ENCODE measurements at places on chromosomes 2 and 18.

GRCh38 chr2:174693344-174693743 lies 70.9 kb downstream of the CHRNA1 start:
- DNase-seq = no peak

DNA sequence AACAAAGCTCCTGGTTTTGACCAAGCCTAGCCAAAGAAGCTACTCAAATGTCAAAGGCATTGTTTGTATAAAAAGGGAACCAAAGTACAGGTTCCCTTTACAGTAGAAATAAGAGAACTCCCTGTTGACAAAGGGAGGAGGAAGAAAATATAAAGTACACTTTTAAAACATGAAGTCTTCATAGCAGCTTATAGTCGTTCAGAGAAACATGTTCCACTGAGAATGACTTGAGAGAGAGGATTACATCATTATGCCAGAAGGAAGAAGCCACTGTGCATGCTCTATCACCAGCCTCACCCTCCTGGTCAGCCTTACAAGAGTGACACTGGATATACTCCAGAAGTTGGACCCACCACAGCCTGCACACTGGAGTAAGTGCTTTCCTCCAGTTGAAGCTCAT lies 2.5 kb upstream of the DHRS9 start:
- DNase-seq = no peak

DNA sequence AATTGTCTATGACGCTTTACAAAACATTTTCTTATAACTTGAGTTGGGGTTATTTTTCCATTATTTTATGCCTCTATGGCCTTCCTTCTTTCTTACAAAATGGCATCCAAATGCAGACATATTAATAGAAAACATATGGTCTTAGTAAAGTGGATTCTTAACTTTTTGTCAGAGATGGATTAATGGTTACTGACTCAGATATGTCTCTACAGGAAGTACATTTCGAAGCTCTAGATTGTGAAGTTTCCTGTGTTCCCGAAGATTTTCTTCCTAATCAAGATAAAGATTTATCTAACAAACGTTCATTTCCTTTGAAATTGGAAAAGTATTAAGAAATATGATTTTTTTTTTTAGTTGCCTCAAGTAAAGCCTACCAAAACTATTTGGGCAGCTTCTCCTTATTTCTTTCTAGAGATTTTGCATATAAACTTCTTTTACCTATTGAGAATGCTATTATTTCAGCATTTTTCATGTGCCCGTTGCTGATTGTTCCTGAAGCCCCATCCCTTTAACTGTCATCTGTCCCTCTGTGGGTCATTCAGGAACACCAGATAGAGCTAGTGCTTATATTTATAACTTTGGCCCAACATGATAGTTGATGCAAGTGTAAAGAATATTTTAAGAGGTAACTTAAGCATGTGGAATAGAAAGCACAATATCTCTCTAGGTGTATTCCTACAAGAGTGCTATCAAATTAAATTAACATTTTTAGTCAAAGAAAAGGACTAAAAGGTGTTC lies 498.0 kb downstream of the CCDC85A start:
- no peak for DNase-seq

GRCh38 chr2:222844323-222844722 lies 16.5 kb upstream of the ACSL3 start:
- DNase-seq = no peak

DNA sequence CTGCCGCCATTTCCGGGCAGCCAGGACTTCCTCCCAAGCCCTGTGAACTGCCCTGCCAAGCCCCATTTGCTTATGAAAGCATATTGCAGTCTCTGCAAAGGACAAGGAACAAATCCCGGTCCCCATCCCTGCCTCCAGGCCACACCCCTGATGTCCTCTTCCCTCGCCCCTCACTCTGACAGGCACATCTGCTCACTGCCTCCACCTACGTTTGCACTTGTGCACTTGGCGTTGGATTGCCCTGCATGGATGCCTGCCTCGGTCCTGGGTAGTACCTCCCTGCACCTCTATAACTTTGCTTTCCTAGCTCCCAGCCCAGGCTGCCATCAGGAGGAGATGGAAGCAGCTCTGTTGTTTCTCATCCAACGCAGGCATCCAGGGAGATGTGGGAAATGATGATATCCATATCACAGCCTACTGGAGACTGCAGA lies 19.6 kb upstream of the RPL31 start:
- DNase-seq = no peak

DNA sequence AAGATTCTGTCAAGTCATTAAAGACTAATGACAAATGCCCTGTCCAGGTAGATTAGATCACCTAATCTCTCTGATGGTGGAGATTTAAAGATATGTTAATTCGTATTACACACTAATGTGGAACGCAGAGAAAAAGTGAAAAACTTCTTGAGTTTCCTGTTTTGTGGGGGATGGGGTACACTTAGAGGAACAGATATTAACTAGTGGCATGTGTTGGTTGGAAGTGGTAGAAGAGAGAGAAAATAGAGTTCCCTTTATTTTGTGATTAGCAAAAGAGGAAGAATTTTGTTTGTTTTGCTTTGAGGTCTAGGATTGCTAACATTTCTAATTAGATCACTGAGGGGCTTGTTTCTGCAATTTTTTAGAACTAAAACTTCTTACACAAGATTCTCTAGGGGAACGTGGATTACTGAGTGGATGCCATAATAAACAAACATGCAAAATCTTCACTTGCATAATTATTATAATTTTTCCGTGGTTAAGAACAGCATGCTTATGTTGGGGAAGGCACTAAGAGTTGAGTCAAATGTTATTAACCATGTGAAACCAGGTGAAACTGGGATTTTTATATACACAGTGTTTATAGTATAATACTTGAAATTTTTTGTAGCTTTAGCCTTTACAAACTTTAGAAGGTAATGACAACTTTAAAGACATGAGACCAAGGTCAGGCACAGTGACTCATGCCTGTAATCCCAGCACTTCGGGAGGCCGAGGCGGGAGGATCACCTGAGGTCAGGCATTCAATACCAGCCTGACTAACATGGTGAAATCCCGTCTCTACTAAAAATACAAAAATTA lies 97.4 kb upstream of the STK17B start:
- DNase-seq = peak; percentile 57

GRCh38 chr18:6757931-6758330 lies 28.4 kb downstream of the ARHGAP28 start:
- no peak for DNase-seq

DNA sequence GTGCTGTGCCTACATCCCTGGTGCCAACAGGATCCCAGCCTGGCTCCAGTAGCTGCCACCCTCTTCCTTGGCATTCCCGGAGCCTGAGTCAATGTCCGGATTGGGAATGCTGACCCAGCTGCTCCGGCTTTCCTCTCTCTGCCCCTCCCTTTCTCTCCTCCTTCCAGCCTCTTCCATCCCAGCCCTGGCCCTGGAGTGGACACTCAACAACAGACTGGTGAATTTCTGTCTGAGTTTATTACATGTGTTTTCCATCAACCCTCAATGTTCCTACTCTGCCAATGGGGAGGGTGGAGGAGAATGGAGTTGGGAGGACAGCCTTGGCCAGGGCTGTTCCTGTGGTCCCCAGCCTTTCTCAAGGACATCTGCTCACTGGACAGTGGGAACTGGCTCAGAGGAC lies 917 bp upstream of the PRKAG3 start:
- DNase-seq = no peak

GRCh38 chr2:122255924-122256323 lies 500.5 kb downstream of the TSN start:
- DNase-seq = no peak

GRCh38 chr2:42047488-42048298 lies at the start of gene PKDCC:
Gene PKDCC (plus strand): TSS chr2:42048021. CDS start chr2:42048200, 179 bp downstream.
- DNase-seq = no peak

- DNase-seq = no peak
These were observed 84.5 kb downstream of the RND3 start for GRCh38 chr2:150402953-150403352.
